ENCODE measurements at places on chromosomes 16 and 17. TPM values are rescaled to one million over a fixed set of nuclear protein-coding genes. Genes with fewer than 3 reads are reported as not detected.
A peak's percentile ranks its signal among the peaks of the same experiment; 100 is the strongest.

- DNase-seq, result no peak
Measured at GRCh38 chr17:36030956-36031355, 13.2 kb upstream of the CCL23 start.

- DNase-seq, result no peak
Measured at GRCh38 chr16:62966626-62967025, 930.4 kb upstream of the CDH8 start.

GRCh38 chr16:74257061-74257460, 39.6 kb upstream of the PSMD7 start:
- no peak for DNase-seq

- DNase-seq, result no peak
Measured at GRCh38 chr16:1527836-1528811, 5.3 kb upstream of the TMEM204 start.

DNA sequence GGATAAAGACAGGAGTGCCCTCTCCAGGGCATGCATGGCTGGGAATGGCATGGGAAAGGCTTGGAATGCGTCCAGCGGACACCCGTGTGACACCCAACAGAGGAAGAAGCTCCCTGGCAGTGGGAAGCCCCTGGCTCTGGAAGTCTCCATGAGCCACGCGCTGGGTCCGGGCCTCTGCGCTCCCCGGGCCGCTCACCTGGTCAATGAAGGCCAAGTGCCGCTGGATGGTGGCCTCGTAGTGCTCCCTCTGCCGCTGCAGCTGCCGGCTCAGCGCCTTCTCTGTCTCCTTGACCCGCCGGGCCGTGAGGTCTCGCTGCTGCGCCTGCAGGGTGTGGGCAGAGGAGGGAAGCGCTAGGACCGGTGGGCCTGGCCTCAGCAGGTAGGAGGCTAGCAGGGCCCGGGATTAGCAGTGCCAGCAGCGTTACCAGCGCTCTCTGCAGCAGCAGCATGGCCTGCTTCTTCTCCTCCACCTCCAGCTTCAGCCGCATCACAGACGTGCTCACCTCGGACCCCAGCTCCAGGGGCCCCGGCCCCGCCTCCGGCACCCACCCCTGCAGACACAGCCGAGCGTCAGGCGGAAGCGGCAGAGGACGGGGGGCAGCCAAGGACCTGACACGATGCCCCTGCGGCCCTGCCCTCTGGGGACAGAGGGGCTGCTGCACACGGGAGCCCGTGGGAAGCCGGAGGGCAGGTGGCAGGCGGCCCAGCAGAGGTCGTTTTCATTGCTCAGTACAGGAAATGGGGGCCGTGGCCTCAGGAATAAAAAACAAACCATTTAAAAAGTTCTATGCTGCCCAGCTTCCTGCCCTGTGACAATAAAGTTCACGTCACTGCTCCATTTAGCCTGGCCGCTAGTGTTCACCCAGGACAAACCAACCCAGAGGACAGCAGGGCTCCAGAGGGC, 26.0 kb downstream of the CEP131 start:
- DNase-seq, result no peak

- DNase-seq, result no peak
Measured at GRCh38 chr17:61387011-61387410, 12.6 kb upstream of the TBX2 start.

DNA sequence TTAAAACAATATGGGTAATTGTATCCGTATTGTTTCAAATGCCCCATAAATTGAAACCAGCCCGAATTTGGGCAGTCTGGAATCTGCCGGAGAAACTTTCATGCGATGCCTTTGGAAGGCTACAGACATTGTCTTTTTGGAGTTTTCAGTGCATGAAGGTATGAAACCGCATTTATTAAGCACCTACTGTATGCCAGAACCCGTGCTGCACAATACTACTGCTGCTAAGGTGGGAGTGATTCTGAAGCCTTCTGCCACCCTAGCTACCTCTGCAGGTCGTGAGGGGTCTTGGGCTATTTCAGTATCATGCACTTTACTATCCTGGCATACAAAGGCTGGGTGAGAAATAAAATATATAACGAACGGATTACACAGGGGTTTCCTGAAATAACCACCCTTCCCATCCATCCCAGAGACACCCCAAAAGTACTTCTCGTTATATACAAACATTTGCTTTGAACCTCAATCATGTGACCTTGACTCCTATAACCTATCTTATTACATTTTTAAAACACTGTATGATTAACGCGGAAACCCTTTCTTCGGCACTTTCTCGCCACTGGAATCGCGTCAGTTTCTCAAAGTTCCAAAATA, 1.0 kb upstream of the MSI2 start:
- peak; percentile 28 for DNase-seq

DNA sequence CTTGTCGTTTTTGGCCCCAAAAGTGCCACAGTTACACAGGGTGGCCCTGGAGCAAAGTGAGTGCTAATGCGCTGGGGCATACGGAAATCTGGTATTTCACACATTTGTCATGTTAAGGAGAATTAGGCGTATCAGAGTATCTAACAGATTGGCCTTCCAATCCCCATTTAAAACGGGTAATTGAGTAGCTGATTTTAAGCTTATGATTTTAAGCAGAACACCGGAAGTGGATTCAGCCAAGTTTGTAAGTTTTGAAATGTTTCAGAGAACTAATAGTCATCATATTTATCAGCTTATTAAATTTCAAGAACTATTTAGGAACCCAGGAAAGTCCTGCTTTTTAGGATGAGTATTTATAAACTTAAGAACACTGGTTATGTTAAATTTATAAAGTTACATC, 19.5 kb downstream of the LRRC75A start:
- no peak for DNase-seq

DNA sequence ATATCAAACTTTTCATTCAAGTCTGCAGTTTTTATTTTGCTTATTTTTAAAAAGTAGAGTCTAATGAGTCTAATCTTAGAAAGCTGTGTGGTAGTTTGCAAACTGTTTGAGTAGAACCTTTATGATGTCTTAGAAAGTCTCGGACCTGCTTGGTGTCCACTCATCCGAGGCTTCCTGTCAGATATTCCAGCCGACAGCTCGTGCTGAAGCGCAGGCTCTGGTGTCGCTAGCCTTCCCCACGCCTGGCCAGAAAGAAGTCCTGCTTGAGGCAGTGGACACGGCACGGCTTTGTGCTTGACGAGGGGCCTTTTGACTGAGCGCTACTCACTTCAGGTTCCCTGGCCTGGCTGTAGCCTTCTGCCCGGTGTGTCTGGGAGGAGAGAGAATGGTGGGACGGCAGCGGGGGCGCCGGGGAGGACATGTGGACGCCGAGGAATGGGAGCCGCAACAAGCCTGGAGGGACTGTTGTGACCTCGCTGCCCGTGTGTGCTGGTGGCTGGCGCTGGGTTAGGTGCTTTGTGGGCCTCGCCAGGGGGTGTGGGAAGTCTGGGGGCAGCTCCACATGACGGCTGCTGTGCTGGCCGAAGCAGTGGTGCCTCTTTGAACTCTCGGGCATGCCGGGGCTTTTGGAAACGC, 33.5 kb downstream of the BANP start:
- no peak for DNase-seq

GRCh38 chr16:19527161-19527560, 3.4 kb downstream of the CCP110 start:
- no peak for DNase-seq

DNA sequence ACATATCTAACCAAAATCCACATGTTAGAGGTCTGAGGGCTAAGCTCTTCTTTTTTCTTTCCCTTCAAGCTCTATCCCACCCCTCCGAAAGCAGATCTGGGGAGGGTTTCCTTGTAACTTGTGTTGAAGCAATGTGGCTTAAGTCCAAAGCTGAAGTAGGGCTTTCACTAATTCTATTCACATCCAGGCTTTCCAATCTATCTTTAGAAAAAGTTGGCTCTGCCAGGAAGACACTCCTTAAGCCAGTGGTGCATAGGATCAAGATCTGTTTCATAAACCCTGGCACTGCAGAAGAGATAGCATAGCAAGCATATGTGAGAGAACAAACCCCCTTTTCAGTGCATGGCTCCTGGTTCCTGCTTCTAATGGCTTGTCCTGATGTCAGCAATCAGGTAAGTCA, 34.9 kb upstream of the DHX40 start:
- no peak for DNase-seq

GRCh38 chr16:14310519-14310991, 239.4 kb downstream of the MRTFB start:
- no peak for DNase-seq

DNA sequence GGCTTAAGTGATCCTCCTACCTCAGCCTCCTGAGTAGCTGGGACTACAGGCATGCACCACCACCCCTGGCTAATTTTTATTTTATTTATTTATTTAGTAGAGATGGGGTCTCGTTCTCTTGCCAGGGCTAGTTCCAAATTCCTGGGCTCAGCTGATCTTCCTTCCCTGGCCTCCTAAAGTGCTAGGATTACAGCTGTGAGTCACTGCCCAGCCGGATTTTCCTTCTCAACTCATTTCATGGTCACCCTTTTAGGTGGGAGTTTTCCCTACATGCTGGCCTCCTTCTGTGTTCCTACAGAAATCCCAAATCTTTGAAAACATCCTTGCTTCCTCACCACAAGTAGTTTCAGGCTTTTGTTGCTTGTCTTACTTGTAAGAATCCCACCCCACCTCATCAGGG, 102.1 kb upstream of the SIAH1 start:
- DNase-seq, result no peak

GRCh38 chr16:14121142-14121541, 50.0 kb downstream of the MRTFB start:
- DNase-seq, result no peak

DNA sequence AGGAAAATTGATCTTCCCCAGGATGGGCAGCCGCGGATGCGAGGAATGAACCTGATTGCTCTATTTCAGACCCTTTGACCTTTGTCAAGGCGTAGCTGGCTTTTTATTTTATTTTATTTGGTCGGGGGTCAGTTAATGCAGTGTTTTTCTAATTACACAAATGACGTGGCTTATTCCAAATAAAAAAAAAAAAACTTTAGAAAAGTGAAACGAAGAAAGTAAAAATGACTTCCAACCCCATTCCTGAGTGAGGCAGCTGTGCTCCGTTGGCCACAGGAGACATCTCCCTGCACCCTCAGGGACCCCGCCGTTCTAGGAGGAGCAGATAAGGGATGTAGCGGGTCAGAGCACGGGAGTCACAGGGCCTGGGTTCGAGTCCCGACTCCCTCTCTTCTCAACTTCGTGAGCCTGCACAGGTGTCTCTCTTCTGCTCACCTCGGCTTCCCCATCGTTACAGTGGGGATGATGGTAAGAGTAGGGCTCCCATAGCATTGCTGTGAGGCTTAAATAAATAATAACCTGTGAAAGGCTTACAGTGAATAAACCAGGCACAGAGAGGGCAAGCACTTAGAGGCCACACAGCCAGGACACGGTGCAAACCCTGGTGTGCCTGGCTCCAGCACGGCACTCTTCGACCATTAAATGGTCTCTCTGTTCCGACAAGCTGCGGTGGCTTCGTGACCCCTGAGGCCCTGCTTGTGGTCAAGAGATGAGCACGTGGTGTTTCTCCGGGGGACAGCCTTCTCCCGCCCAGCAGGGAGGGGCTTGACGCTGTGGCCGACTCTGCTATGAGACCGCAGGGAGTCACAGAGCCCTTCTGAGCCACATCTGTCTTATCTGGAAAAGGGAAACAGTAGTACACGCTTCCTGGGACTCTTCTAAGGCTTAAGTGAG, 10.2 kb downstream of the FOXF1 start:
- no peak for DNase-seq

GRCh38 chr16:50519001-50519400, 29.2 kb upstream of the NKD1 start:
- no peak for DNase-seq

P2RX1 gene
- 0.19 TPM for total RNA-seq

PRSS8 gene
- 87.7 TPM for total RNA-seq

ZNHIT3 gene
- 60.8 TPM for total RNA-seq

RDM1 gene
- 4.8 TPM for total RNA-seq

TPSB2 gene
- total RNA-seq, result not detected

TEKT5 gene
- total RNA-seq, result not detected

Measured in H1 (cell line).